Vagina (tissue), 2 donors: ENCODE measurements at places on chromosomes 4 and X. TPM values are rescaled to one million over a fixed set of nuclear protein-coding genes. Genes with fewer than 3 reads are reported as not detected.

Gene RBM47
- 61.1 TPM for total RNA-seq

- no peak for DNase-seq
These were observed 458.1 kb upstream of the INTU start for GRCh38 chr4:127174616-127175015.

DNA sequence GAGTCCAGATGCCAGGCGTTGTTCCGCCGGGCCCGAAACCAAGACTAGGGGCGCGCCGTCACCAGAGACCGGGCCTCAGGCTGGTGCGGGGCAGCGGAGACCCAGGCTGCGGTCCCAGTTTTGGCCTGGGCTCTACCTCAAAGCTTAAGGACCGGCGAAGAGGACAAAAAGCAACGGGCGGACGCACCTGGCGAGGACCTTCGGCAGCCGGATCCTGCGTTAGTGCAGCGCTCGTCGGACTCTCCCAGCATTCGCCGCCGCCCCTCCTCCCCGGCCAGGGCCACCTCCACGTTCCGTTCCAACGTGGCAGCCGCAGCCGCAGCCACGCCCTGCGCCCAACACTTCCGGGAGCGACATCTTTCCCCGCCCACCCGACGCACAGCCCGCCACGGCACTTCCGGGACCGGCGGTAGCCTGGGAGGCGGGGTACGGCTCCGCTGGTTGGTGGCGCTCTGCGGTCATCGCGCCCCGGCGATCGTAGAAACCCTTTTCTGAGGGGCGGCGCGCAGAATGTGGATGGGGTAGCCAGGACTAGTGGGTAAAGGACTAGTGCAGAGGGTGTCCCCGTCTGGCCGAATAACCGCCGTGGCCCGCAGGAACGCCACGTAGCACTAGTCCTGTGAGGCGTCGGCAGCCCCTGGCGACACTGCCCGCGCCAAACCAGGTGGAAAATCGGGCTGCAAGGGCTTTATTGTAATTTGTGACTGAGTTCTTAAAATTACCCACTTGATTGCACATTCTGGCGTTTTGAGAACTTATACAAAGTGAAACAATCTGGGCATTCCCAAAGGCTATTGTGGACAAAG, at the start of gene SEC31A:
Gene SEC31A (minus strand): TSS at position 253 of the 806 bp plus-strand sequence. CDS start 9,217 bp downstream, outside the sequence.
- no peak for DNase-seq

GRCh38 chr4:101074326-101074725, 273.0 kb downstream of the PPP3CA start:
- no peak for DNase-seq

DNA sequence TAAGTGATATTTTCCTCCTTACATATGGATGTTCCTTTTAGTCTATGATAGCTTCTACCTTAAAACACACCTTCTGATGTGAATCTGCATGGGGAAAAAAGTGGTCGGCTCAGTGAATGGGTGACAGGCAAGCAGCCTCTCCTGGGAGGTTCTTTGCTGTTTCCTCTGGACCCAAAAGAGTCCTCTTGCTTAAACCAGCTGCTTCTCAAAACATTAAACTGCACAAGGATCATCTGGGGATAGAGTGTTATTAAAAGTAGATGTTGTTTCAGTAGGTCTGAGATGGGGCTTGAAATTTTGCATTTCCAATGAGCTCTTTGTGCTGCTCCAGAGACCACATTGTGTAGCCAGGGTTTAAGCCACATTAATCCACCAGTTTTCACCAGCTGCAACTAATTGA, 452.9 kb downstream of the IL1RAPL1 start:
- DNase-seq = no peak

- DNase-seq = no peak
These were observed 63.5 kb upstream of the PGM2 start for GRCh38 chr4:37762991-37763368.

DNA sequence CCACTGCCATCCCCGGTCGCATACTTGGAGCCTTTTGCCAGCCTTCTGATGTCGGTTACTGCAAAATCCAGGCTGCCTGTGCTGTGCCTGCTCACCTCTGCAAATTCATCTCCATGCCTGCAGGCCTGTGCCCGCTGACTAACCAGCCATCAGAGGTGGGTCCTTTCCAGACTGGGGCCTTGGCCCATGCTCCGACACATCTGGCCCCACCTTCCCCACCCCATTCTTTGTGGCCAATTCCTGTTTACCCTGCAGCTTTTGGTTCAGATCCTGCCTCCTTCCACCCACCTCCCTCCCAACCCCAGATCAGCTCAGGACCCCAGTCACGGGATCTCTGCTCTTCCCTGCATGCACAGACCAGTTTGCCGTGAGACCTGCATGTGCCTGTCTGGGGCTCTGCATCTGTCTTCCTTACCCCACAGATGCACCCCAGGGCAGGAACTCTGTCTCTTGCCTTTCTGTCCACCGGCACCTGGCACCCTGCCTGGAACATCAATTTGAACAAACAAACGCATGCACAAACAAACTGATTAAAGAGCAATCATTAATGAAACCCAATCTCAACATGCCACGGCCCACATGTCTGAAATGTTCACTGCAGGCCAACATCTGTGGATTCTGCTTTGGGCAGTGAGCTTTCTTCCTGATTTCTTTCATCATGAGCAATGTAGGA, 112.8 kb upstream of the PSAPL1 start:
- DNase-seq = peak; percentile 89

- no peak for DNase-seq
These were observed 90.2 kb downstream of the NHS start for GRCh38 chrX:17465201-17465600.

DNA sequence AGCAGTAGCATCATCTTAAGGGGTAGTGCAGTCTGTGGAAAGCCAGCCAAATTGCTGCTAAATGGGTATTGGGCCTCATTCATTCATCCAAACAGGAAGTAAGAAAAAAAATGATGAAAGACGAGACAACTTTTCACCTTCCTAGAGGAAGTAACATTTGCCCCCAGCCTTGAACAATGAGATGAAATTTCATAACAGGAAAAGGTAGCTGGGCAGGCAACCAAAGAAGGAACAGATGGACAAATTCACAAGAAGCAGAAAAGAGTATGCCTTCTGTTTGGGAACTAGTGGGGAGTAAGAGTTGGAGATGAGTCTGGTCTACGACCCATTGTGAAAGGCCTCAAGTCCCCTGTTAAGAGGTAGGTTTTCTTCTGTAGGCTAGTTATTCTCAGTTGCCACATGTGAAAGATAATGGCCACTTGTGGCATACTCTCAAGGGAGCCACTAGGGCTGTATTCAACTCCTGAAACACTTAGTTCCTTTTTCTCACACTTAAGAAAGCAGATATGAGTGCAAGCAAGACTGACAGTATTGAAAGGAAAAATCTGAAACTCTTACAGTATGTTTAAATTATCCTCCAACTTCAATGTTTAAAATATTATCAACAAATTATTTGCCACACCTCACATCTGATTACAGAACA, 190.4 kb downstream of the AR start:
- DNase-seq = no peak

Gene NAA11
- not detected for total RNA-seq

GRCh38 chrX:119495734-119496726, 27.8 kb downstream of the SLC25A5 start:
- no peak for DNase-seq

DNA sequence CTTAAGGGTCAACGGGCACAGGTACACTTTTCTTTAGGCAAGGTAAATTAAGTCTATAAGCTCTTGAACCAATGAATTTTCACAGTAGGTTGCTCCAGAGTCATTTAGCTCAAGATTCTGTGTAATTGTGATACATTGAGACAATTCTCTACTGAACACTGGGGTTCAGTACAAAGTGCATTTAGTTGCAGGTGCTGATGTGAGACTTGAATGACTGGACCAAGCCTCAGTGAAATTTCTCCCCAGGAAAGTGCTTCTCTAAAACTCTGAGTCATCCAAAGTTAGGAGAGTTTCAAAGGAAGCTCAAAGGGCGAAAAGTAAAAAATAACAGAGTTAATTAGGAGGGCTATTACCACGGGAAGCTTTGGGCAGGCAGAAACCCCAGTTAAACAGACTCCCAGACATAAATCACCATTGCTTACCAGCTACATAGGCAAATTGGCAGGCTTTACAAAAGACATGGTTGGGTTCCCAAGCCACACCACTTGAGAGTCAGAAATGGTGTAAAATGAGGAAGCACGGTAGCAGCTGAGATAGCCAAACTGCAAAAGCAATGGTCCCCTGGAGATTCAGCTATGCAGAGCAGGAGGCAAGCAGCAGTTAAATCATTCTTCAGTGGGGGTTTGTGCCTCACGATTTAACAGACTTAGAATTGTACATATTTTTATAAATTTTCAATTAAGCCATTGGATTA, 202.6 kb downstream of the PCDH19 start:
- no peak for DNase-seq
